Fibroblast of skin of back (primary cell): ENCODE measurements at places on chromosomes 5 and 9.
A peak's percentile ranks its signal among the peaks of the same experiment; 100 is the strongest.

- DNase-seq = no peak
These were observed 140.6 kb downstream of the C5orf15 start for GRCh38 chr5:133827830-133828229.

DNA sequence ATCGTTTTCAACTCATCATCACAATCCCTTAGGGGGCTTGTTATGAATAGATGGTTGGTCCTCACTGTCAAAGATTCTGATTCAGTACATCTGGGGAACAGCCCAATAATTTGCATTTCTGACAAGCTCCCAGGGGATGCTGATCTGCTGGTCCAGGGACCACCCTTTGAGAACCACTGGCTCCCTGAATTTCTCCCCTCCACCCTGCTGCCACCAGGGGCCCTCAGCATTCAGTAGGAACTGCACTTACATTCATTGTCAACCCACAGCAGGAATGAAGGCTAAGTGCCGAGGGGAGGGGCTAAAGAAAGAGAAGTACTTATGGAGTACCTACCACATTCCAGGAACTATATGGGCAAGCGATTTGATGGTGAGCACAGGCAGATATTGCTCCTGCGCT, 85.9 kb downstream of the BOD1 start:
- DNase-seq = peak; percentile 34

- DNase-seq = peak; percentile 37
These were observed 253.1 kb downstream of the PDE4D start for GRCh38 chr5:59640411-59640810.

GRCh38 chr5:173554038-173554955, 62.2 kb downstream of the BOD1 start:
- no peak for DNase-seq

- DNase-seq = peak; percentile 95
These were observed 57.8 kb upstream of the RAI14 start for GRCh38 chr5:34598177-34598794.

DNA sequence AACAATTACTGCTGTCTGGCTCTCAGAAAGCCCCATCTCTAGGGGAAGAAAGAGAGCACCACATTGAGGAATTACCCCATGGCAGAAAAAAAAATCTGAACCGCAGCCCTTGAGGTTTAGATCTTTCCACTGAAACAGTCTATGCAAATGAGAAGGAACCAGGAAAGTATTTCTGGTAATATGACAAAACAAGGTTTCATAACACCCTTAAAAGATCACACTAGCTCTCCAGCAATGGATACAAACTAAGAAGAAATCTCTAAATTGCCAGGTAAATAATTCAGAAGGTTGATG, 427.1 kb downstream of the PRELID2 start:
- DNase-seq = no peak

DNA sequence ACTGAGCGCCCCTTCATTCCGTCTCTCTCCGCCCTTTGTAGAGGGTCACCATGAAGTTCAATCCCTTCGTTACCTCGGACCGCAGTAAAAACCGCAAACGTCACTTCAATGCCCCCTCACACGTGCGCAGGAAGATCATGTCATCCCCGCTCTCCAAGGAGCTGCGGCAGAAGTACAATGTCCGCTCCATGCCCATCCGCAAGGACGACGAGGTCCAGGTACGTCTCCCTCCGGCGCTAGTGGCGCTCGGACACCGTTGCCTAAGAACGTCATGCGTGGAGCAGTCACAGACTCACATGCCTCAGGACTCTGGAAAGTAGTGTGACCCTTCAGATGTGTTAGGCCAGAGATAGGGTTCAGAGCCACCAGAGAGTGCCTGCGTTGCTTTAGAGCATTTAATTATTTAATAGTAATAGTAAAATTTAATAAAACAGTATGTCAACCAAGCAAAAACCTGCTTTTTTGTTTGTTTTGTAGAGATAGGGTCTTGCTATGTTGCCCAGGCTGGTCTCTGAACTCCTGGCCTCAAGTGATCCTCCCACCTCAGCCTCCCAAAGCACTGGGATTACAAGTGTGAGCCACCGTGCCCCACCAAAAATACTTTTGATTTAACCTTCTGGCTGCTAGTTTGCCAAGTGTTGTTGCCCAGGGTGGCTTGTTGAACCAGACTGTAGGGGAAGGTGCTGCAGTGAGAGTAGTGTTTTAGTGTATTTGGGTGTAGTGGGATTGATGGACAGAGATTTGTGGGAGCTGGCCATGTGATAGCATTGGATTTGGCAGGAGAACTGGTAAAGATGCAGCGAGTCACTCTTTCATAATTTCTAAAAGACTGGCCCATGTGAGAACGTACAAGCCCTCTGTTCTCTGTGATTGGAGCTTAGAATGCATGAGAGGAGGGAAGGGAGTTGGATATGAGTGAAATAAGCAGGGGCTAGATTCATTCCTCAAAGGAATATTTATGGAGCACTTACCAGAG, 888 bp downstream of the RPL26L1 start:
- no peak for DNase-seq

GRCh38 chr5:122200450-122200849, 71.1 kb downstream of the ZNF474 start:
- no peak for DNase-seq

- DNase-seq = no peak
These were observed 20.6 kb upstream of the ZFYVE16 start for GRCh38 chr5:80387063-80387768.

DNA sequence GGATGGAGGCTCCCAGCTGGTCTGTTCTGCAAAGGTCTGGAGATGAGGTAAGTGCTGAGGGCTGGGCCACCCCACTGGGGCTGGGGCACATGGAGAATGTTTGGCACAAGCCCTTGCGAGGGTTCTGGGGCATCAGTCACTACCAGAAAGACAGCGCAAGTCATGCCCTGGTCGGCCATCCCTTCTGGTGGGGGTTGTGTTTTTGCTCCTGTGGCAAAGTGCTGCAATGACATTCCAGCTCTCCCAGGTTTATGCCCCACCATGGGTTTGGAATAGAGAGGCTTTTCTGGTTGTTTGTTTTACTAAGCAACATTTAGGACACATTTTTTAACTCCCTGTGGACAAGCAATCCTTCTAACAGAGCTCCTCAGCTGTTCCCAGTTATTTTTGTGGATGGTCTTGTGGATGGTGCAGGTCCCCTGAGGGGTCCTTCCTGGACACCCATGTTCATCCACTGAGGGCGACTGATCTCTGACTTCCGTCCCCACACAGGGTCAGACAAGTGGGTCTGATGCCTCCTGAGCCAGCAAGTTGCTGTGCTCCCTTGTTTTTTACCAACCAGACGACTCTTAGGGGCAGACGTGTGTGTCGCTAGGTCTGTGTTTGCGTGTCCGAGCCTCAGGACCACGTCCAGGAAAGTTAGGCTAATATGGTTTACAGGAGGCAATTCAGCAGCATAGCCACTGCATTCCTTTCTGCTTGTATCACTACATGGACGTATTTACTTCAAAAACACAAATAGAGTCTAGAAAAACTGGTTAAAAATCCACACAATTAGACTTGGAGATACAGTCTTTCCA, 64.9 kb upstream of the ECM2 start:
- DNase-seq = peak; percentile 61

DNA sequence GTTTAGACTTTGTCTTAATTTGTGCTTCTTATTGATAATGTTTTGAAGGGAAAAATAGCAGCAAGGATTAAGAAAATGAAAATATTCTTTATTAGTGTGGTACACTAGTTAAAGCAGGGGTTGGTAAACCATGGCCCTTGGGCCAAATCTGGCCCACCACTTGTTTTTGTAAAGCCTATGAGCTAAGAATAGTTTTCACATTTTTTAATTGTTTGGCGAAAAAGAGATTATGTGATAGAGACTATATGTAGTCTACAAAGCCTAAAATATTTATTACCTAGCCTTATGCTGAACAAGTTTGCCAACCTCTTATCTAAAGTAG, 57.2 kb downstream of the KCNN2 start:
- DNase-seq = no peak

GRCh38 chr5:56306433-56307150, 73.5 kb upstream of the ANKRD55 start:
- no peak for DNase-seq

DNA sequence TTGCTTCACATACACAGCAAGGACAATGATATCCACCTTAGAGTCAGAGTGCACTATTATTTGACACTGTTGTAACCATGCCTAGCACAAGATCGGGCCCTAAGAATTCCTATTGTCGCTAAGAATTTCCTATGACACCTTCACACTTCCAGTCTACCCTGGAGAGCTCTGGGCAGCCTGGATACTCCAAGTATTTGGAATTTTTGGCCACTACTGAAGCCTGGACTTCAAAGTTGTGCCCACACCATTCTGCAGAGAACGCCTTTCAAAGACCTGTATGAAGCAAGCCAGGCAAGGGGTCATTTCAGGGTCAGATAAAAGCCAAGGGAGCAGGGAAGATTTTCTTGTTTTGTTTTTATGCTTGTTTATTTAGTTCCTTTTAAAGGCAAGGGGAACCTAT, 179.7 kb downstream of the PAPPA start:
- no peak for DNase-seq

GRCh38 chr5:76838481-76839261, 11.1 kb upstream of the S100Z start:
- DNase-seq = peak; percentile 89

- DNase-seq = no peak
These were observed 22.9 kb downstream of the NUDT12 start for GRCh38 chr5:103539376-103540330.
